H1 (cell line): ENCODE measurements at places on chromosomes 2 and 18. TPM values are rescaled to one million over a fixed set of nuclear protein-coding genes. Genes with fewer than 3 reads are reported as not detected.

C1QL2 gene
- 0.88 and 1.1 TPM in 2 replicates for total RNA-seq

GRCh38 chr2:41741951-41742595, 305.7 kb upstream of the PKDCC start:
- DNase-seq = no peak

C2orf15 gene
- 5.5 and 6.5 TPM in 2 replicates for total RNA-seq

DNA sequence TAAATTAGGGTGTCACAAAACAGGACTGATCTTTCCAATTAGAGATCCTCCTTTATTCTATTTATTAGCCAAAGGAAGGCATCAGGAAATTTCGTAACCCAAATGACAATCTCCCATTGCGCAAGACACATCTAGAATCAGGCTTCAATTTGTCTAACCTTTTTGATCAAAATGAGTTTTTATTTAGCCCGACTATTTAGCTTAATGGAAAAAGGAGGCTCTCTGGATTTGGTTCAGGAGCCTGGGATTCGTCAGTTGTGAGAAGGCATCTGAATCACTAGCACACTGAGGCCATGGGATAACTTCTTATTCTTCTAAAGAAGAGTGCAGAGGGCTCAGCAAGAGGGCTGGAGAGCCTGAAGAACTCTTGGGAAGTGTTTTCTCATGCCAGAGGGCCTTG, 332.1 kb upstream of the ETAA1 start:
- no peak for DNase-seq

- DNase-seq = no peak
Observed at GRCh38 chr18:22439447-22439846, 21.7 kb upstream of the CTAGE1 start.

ANKRD53 gene
- total RNA-seq = 0.39 and 0.55 TPM in 2 replicates

DNA sequence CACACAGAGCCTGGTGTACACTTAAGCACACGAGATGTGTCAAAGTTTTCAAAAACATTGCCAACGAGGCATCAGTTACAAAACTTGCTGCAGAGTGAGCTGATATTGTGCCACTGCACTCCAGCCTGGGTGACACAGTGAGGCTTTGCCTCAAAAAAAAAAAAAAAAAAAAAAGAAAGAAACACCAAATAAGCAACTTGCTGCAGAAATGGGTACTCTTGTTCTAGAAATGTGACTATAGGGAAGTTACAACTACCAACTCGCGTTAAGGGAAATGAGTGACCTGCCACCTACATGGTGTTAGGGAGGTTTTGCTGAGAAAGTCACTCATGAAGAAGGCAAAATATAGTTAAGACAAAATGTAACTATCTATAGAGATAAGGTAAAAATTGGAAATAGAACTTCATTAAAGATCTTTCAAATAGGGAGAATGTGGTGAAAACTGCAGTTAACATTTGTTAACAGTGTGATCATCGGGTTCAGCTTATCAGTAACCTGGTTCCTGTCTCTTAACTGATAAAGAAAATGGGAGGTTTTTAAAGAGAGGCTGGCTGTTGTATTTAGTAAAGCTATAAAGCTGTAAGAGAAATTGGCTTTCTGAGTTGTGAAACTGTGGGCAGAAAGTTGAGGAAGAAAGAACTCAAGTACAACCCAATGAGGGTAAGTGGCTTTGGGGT, at the start of gene IL1RL1:
Gene IL1RL1 (plus strand): TSS at position 600 of the 677 bp plus-strand sequence. CDS start 26,702 bp downstream, outside the sequence.
- no peak for DNase-seq

GRCh38 chr2:196798980-196799379, 503 bp downstream of the GTF3C3 start:
- no peak for DNase-seq

DNA sequence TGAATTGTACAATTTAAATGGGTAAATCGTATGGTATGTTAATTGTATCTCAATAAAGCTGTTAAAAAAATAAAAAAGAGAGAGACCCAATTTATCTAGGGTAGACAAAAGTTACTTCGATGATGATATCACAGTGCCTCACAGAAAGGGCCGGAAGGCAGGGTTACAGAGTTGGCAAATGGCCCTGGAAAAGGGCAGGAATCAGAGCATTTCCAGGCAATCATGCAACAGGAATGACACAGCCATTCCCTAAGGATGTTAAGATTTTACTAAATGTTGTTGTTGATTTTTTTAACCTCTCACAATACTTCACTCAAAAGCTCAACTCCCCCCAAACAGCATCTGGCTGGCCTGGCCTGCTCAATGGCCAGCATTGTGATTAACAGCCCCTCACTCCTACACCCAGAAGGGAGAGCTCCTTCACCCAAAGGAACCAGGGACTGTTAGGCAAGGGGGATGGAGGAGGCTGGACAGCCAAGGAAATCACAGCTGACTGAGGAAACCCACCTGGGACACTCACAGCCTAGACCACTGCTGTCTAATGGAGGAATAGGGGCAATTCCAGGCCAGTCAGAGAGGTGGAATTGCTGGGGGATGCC, 7.7 kb upstream of the SP100 start:
- no peak for DNase-seq

DNA sequence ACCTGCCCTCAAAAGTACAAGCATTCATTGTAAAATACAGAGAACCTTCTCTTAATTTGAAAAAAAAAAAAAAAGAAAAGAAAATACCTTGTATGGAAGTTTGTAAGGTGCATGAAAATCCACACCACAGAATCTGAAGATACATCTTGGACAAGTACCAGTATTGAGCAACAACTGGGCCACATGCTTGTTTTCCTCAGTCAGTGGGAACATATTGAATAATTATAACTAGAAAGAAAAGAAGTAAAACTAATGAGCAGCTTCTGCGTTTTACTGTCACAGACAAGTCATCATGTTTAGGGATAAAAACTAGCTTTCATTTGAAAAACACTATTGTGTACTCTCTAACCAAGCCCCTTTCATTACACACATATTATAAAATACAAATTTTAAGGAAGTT, 5.8 kb upstream of the PEX13 start:
- no peak for DNase-seq

DNA sequence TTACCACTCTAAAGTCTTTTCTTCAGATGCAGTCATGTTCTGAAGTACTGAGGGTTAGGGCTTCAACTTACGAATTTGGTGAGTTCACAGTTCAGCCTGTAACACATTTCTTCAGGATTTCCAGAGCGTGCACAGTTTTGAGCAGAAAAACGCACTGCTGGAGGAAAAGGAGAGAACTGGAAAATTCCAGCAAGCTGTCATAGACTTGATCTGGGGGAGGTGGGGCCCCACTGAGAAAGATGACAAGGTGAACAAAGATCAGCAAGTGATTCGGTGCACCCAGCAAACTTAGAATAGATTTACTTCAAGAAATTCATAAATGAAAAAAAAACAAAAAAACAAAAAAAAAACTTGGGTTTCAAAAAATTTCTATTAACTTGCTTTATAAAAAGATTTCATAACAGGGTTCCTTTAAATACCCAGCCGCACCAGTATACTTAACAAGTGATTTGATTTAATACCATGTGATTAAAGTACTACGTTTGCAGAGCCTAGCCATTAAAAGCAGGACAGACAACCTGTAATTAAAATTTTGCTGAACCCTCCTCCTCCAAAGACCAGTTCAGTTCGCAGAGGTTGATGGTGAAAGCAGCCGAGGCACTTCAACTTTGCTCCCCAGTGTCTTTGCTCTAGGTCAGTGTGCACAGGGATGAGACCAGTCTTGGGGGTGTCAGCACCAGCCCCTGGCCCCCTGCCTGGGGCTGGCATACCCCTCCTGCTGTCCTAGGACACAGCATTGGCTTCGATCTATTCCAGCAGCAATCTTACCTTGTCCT, 30.5 kb downstream of the CTIF start:
- DNase-seq = no peak
